ENCODE measurements at places on chromosomes 11 and 22.

DNA sequence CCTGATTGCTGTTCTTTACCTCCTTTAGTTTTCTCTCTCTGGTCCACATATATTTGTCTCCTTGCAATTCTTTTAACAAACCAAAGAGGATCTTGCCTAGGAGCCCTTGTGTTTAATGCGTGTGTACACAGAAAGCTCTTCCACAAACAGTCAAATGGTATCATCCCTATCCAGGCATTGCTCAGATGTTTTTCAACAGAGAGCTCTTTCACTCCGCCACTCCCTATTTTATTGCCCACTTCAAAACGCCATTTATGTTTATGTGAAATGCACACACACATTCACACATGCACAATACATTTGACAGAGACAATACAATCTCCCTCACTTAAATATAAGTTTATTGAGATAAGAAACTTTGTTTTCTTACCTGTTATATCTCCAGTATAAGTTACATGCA is 4.7 kb downstream of the OR5AP2 start:
- H3K4me1 ChIP-seq: no peaks in the 10 kb centered on the region
- H3K27me3 ChIP-seq: no peaks in the 10 kb centered on the region
- no peaks in the 10 kb centered on the region for H3K36me3 ChIP-seq
- no peak for DNase-seq

- H3K4me1 ChIP-seq: no peaks in the 10 kb centered on the region
- H3K27ac ChIP-seq: no peak overlapping the region
- H3K4me3 ChIP-seq: no peak overlapping the region
- peaks cover 19% of the 10 kb centered on the region for H3K27me3 ChIP-seq
- no peaks in the 10 kb centered on the region for H3K36me3 ChIP-seq
- no peak for DNase-seq
Observed at GRCh38 chr11:117826190-117826570, 1.6 kb upstream of the FXYD2 start.

DNA sequence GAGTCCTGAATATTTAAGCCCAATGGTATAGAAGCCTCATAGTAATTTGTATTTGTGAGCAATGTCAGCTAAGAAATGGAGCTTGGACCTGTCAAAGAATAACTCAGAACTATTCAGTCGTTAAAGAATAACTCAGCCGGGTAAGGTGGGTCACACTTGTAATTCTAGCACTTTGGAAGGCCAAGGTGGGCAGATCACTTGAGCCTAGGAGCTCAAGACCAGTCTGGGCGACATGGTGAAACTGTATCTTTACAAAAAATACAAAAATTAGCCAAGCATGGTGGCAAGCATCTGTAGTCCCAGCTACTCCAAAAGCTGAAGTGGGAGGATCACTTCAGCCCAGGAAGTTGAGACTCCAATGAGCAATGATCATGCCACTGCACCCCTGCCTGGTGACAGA is 1526.5 kb downstream of the LRRC4C start:
- H3K27ac ChIP-seq: no peak overlapping the region
- H3K27me3 ChIP-seq: no peaks in the 10 kb centered on the region
- H3K36me3 ChIP-seq: no peaks in the 10 kb centered on the region
- DNase-seq: no peak

DNA sequence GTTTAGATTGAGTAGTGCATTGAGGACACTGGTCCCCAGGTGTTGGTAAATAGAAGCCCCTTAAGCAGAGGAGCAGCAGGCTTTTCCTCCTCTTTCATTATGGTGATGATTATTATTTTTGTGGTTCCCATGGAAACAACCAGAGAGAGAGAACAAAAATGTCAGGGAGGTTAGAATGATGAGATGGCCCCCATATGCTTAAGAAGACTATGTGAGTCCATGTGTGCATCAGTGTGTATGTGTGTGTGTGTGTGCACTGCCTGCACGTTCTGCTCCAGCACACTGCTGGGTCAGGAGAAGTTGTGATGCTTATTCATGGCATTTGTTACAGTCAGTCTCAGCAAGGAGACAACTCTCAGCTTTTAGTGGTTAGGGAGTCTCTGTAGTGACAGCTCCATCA is 724.2 kb downstream of the NTM start:
- H3K27ac ChIP-seq: no peak overlapping the region
- DNase-seq: no peak
- H3K4me1 ChIP-seq: no peaks in the 10 kb centered on the region
- H3K36me3 ChIP-seq: no peaks in the 10 kb centered on the region
- H3K4me3 ChIP-seq: no peak overlapping the region

GRCh38 chr11:93017821-93018690 is 48.6 kb downstream of the MTNR1B start:
- no peak overlapping the region for H3K4me3 ChIP-seq
- peaks cover 18% of the 10 kb centered on the region for H3K4me1 ChIP-seq
- no peaks in the 10 kb centered on the region for H3K27me3 ChIP-seq
- DNase-seq: peak; percentile 76

DNA sequence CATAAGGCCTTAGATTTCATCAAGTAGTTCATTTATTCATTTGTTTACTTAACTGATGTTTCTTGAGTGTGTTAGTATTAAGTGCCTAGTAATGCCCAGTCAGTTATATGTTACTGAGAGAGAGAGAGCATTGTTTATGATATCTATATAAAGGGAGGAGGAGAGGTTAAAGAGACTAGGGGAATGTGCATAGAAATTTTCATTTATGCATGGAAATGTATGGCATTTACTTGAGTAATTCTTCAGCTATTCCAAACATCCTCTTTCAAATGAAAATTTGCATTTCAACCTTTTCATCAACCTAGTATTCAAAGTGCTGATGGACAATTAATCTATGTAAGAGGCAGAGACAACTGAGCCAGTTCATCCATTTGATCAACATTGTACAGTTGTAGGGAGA is 199.7 kb downstream of the NELL1 start:
- no peaks in the 10 kb centered on the region for H3K36me3 ChIP-seq
- H3K4me1 ChIP-seq: no peaks in the 10 kb centered on the region
- DNase-seq: no peak
- H3K27ac ChIP-seq: no peak overlapping the region
- no peaks in the 10 kb centered on the region for H3K27me3 ChIP-seq
- no peak overlapping the region for H3K4me3 ChIP-seq

DNA sequence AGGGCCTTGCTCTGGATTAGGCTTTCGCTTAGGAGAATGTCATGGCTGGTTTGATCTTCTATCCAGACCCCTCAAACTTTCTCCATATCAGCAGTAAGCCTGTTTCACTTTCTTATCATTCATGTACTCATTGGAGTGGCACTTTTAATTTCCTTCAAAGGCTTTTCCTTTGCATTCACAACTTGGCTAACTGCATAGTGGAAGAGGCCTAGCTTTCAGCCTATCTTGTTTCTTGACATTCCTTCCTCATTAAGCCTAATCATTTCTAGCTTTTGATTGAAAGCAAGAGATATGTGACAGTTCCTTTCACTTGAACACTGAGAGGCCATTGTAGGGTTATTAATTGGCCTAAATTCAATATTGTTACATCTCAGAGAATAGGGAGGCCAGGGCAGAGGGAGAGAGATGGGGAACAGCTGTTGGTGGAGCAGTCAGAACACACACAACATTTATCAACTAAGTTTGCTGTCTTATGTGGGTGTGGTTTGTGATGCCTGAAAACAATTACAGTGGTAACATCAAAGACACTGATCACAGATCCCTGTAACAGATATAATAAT is 37.7 kb upstream of the APOBEC3A start:
- H3K27me3 ChIP-seq: peaks cover 16% of the 10 kb centered on the region
- DNase-seq: no peak
- H3K4me1 ChIP-seq: peaks cover 15% of the 10 kb centered on the region
- no peaks in the 10 kb centered on the region for H3K36me3 ChIP-seq
- H3K27ac ChIP-seq: no peak overlapping the region
